Bronchial epithelial cell (primary cell): ENCODE measurements at places on chromosomes 5 and 9.

- DNase-seq, result peak; percentile 18
Measured at GRCh38 chr5:95731571-95732554, 727 bp downstream of the RHOBTB3 start.

DNA sequence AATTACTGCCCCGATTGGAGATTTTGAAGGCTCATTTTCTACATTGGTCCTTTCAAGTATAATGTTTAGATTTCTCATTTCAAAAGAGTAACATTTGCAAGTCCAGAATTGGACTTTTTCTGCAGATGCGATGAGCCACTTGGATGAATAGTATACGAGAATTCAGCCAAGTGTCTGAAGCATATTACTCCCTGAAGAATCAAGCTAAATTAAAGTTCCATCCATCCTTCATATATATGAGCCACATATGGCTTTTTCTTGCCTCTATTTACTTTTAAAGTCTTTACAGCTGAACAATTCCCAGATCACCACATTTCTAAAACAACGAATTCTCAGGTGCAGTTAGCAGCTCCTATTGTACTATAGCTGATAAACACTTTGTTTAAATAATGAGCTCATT lies 288.7 kb downstream of the CEMIP2 start:
- no peak for DNase-seq

- DNase-seq, result no peak
Measured at GRCh38 chr5:62051747-62052146, 254.3 kb upstream of the KIF2A start.

DNA sequence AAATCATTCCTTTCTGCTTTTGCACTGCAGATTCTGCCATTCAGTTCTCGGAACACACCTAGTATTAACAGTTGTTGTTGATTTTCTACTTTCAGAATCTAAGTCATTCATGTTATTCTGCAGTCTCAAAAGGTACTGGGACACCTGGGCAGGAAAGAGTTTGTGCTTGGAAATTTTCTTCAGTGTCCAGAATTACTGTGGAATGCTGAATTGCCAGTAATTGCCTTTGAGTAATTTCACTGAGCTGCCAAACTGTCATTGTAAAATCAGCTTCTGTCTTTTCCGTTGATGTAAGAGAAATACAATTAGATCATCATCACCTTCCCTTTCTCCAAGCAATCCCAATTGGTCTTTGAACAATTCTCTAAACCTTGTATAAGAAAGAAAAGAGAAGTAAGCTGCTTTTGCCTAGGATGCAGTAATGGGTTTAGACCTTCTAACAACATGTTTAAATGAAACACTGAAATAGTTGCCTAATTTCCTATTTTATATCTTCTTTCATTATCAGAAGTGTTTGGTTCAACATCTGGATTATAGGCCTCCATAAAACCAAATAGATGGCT lies 75.7 kb upstream of the TGFBR1 start:
- peak; percentile 19 for DNase-seq

DNA sequence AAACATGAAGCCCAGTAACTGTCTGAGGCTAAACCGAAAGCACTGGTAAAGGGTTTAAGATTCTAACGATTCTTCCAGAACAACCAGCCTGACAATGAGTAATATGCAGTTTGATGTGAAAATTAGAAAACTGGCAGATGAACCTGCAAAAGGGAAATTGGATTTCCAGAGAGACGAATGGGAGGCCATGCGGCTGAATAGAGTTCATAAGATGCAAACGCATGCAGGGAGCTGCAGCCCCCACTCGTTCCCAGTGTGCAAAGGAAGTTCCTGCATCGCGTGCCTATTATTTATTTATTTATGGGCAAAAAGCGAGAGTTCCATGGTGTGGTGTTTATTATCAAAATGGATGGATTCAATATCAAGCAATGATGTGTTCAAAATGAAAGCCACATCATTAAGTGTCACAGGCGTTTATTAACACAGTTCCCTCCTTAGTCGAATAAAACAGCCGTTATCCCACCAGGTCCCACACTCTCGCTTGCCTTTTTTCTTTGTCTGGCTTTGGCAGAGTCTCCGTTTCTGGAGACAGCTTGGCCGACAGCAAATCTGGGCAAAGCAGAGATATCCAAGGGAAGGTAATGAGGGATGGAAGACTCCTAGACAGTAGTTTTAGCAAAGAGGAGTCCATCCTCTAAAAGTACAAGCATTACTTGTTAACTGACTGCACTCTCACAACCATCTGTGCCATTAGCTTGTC lies 451.4 kb downstream of the KDM4C start:
- no peak for DNase-seq

DNA sequence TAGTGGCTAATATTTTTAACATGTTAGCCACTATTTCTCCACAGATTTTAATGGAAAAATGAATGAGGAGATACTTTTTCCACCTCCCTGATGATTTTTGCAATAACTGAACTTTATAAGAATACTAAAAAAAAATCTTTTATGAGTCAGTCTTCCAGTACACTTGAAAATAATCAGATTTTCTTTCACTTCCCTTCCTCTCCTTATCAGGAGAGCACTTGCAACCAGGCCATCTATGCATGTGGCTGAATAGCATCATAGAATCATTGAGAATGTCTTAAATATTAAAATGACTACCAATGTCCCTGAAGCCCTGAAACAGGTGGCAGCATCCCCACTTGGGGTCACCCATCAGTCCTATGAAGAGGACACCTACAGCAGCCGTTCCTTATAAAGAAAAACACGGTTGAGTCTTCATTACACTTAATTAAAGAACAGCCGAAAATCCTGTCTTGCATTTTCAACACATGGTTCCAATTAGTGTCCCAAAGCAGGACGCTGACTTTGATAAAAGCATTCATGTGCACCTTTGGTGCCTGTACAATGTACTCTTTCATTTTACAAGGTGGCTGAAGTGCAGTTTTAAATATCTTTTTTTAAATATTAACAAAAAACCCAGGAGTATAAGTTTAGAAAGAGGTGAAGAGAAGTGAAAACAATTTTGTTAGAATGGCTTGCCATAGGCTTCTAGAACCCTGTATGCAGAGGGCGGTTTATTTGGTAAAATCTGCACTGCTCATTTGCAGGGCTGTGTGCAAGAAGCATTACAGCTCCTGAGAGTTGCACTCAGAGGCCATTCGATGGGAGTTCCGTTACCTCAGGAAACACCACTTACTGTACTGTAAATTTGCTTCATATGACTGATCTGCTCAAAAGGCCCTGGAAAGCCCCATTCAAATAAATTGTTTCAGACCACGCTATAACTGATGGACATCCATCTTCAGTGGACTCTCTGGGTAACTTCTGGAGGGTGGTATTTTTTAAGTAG lies 106.9 kb upstream of the VCAN start:
- DNase-seq, result no peak

GRCh38 chr9:68966496-68966944 lies 47.4 kb downstream of the PRKACG start:
- DNase-seq, result no peak

DNA sequence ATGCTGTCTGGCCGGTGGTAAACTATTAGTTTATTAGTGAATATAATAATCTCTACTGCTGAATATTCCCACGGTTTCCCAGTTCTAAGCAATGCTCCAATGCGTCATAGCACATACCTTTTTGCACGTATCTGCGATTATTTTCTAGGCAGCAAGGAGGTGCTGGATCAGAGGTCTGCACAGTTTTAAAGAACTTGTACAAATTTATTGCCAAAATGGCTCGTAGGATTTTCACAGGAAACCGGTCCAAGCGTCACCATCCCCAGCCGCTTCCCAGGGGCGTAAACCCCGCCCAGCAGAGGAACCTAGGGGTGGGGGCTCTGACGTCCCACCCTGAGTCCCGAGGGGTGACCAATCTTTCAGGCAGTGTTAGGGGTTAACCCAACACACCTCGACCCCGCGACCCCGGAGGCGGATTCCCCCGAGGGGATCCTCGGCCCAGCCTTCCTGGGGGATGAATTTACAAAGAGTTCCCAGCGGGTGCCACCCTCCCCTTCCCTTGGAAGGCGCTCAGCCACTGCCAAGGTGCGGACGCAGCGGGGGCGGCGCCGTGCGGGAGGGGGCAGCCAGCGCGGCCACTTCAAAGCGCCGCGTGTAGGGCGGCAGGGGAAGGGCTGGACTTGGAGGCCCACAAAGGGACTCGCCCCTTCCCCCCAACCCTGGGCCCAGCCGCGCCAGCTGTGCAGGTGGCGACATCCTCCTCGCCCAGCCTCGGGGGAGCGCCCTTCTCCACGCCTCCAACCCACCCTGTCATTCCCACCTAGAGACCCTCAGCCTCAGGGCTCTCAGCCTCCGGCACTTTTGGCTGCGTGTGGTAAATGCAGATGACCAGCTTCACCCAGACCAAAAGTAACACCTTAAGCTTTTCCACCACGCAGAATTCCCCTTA lies 43.5 kb upstream of the TCF7 start:
- DNase-seq, result peak; percentile 68

DNA sequence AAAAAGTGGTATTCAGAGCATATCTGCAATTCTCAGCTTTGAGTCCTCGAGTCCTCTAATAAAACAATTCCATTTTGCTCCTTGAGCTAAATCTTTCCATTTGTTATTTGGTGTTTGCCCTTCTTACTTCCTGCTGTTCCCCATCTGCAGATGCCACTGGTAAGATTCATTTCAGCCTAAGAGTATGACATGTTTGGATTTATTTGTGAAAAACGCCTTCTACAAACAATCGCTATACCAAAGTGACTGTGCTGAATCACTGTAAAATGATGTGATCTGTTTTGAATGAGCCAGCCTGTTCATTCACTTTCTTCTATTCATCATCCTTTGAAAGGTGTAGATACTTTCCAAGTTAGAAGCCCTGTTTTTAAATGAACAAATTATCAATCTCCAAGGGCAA lies 27.7 kb downstream of the KCTD16 start:
- peak; percentile 85 for DNase-seq

DNA sequence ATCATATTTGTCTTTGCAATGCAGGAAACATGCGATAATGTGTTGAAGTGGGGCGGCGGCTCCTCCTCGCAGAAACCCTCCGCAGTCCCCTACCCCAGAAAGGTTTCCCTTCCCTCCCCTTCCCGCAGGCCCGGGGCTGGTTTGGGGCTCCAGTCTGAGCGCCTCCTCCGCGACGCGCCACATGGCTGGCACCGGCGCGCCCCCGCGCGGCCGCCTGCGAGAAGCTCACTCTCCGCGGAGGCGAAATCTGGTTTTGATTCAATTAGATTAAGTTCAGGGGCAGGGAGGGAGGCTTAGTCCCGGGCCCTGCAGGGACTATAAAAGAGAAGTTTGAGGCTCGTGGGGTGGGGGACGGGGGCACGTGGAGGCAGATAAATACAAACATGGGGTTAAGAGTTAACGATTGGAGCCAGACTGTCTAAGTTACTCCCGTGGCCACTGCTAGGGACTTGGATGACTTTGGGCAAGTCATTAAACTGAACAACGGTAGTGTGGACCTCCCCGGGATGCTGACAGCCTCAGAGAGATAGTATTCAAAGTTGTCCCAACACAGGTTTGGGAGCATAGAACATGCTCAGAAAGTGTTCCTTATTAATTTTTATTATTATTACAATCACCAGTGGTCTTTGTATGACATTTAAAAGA lies 69.4 kb downstream of the MSX2 start:
- peak; percentile 7 for DNase-seq

- DNase-seq, result no peak
Measured at GRCh38 chr5:133853646-133854365, 114.6 kb downstream of the C5orf15 start.

DNA sequence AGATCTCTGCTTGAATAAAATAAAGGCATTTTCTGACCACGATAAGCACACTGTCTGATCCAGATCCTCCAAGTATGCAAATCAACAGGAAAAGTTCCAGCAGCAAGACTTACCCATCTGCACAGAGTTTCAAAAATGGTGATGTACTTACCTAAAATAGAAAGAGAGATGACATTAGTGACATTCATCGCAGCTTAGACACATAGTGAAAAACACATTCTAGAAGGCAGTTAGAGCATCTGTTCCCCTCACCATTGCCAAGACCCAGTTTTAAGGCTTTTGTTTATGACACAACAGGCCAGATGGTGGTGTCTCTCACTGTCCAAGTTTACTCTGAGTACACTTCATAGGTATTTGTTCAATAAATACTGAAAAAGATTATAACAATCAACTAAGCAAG lies 207.7 kb downstream of the PDE4D start:
- no peak for DNase-seq

GRCh38 chr9:137437691-137438590 lies 3.2 kb downstream of the ENTPD8 start:
- no peak for DNase-seq
